ENCODE measurements at places on chromosomes 3 and 15. TPM values are rescaled to one million over a fixed set of nuclear protein-coding genes. Genes with fewer than 3 reads are reported as not detected.
A peak's percentile ranks its signal among the peaks of the same experiment; 100 is the strongest.

DNA sequence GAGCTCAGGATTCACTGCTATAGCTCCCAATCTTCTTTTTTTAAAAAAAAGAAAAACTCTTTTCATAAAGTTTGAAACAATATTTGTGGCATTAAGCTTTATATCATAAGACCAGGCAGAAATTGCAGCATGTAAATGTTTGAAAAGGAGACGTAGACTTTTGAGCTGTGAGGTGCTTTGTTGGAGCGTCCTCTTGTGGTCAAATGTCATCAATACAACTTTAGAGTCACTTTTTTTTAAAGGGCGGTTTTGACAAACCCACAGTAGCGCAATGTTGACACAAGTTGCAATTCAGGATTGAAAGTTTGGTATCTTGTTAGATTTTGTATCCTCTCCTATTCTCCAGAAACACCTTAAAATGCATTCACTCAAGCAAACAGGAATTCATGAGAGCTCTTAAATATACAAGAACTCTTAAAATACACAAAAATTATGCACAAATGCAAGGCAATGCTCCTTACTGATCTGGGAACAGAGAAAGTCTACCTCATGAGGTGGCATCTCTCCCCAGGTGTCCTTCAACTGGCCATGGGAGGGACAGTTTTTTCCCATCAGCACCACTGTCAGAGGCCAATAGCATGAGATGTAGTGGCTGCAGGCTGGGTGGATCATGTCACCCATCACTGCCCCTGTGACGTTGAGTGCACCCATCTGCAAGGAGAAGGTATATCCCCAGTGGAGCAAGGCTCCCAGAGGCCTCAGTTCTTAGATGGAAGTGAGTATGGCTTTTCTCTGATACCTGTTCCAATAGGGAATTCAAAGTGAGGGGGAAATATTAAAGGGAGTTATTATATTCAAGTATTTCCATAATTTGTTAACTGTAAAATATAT lies 70.7 kb downstream of the ANXA2 start:
- peaks cover 42% of the 10 kb centered on the region for H3K27me3 ChIP-seq
- H3K4me1 ChIP-seq, result no peaks in the 10 kb centered on the region
- H3K36me3 ChIP-seq, result no peaks in the 10 kb centered on the region
- peak; percentile 47 for DNase-seq
- H3K27ac ChIP-seq, result no peak overlapping the region

DNA sequence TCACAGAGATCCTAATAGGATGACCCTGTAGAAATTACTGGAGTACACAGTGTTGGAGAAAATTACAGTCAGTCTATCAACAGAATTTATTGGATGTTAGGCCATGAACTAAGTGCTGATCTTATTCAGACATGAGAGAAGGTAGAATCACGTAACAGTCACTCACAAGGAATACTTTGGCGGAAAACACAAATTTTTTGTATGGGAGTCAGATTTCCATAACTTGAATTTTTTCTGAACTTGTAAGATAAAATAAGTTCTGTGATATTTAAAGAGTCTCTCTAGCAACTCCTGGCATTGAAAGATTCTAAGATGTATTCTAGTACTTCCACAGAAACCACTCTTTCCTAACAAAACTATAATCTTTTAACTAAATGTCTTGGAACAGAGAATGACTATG lies 178.8 kb upstream of the MME start:
- no peak overlapping the region for H3K27ac ChIP-seq
- no peaks in the 10 kb centered on the region for H3K27me3 ChIP-seq
- no peak overlapping the region for H3K4me3 ChIP-seq
- no peaks in the 10 kb centered on the region for H3K36me3 ChIP-seq

GRCh38 chr15:87045746-87046145 lies 966.1 kb downstream of the AGBL1 start:
- no peak overlapping the region for H3K4me3 ChIP-seq
- H3K27me3 ChIP-seq, result no peaks in the 10 kb centered on the region
- DNase-seq, result no peak
- no peaks in the 10 kb centered on the region for H3K36me3 ChIP-seq
- no peaks in the 10 kb centered on the region for H3K4me1 ChIP-seq
- no peak overlapping the region for H3K27ac ChIP-seq

Gene APEH
- 246 TPM for total RNA-seq

Gene NDUFAF3
- total RNA-seq, result 91.0 TPM

Gene PLSCR5
- total RNA-seq, result not detected

GRCh38 chr3:169923189-169923588 lies 11.8 kb downstream of the SAMD7 start:
- no peaks in the 10 kb centered on the region for H3K4me1 ChIP-seq
- DNase-seq, result no peak
- no peak overlapping the region for H3K27ac ChIP-seq
- no peak overlapping the region for H3K4me3 ChIP-seq
- no peaks in the 10 kb centered on the region for H3K36me3 ChIP-seq
- H3K27me3 ChIP-seq, result no peaks in the 10 kb centered on the region

GRCh38 chr3:55322638-55323037 lies 164.5 kb downstream of the WNT5A start:
- no peak overlapping the region for H3K4me3 ChIP-seq
- H3K27ac ChIP-seq, result no peak overlapping the region
- no peaks in the 10 kb centered on the region for H3K27me3 ChIP-seq
- no peaks in the 10 kb centered on the region for H3K4me1 ChIP-seq

DNA sequence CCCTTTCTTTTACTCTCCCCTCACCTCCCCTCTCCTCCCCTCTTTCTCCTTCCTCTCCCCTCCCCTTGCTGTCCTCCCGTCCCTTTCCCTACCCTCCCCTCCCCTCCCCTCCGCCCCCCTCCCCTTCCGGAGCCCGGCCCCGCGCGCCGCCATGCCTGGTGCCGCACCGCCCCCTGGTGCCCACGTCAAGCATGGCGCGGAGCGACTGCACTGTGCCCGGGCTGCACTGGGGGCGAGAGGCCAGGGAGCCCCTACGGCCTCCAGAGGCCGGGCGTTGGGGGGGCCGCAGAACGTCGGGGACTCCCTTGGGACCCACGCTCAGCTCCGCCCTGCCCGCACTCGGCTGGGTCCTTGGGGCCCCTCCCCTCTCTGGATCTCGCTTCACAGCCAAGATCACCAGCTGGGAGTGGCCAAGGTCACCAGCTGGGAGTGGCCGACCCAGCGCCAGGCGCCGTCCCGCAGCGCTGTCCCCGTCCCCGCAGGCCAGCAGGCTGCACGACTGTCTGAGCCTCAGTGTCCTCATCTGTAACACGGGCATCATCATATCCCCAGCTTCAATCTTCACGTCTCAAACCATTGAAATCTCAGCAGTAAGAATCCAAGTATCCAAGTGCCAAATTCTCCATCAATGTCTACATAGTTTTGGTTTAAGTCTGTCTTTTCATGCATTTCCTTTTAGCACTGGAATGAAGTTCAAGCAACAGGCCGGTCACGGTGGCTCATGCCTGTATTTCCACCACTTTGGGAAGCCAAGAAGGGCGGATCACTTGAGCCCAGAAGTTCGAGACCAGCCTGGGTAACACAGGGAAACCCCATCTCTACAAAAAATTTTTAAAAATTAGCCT lies 42.5 kb downstream of the TPRA1 start:
- peaks cover 10% of the 10 kb centered on the region for H3K4me1 ChIP-seq
- H3K36me3 ChIP-seq, result no peaks in the 10 kb centered on the region

Gene EIF4E3
- 6.0 TPM for total RNA-seq

Gene ARRDC4
- 19.6 TPM for total RNA-seq

Gene KIF7
- 0.12 TPM for total RNA-seq

Gene NCK1
- total RNA-seq, result 25.6 TPM

Gene ZNF385D
- not detected for total RNA-seq
